ENCODE measurements at places on chromosomes 1 and 21.

- DNase-seq, result no peak
Measured at GRCh38 chr1:228334226-228334935, 72.3 kb downstream of the TRIM11 start.

DNA sequence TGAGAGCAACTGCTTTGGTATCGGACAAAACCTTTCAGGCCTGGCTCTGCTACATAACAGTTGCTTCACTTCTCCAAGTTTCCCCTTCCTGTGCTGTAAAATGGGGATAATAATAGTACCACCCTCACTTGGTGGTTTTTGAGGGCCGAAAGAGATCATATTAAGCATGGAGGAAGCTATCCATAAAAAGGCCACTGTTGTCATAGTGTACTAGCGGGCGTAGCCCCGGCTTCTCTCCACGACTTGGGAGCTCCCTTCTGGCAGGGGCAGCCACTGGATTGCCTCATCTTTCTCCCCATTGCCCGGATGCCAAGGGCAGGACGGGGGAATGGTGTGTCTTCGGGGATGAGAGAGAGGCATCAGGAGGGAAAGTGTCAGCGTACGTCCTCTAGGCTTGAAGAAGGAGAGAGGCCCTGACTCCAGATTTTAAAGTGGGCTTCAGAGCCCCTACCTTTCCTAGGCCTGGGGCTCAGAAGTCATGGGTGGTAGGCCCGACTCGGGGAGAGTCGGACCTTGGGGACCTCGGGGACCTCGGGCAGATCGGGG lies 548 bp upstream of the MFSD2A start:
- DNase-seq, result no peak

DNA sequence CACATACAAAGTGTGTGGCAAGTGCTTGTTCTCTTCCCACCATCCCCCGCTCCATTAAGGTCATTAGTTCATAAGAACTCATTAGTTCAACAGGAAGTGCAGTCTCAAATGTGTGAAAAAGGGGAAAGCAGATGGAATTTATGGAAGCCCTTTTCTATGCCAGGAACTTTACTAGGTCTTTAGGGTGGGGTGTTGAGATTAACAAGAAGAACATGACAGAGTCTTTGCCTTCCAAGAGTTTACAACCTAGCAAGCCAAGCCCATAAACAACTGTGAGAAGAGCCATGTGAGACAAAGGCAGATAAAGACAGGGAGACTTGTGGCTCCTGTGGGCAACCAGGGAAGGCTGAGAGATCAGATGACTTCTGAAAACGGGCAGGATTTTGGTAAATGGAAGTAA lies 21.4 kb downstream of the PLEKHA6 start:
- DNase-seq, result no peak

DNA sequence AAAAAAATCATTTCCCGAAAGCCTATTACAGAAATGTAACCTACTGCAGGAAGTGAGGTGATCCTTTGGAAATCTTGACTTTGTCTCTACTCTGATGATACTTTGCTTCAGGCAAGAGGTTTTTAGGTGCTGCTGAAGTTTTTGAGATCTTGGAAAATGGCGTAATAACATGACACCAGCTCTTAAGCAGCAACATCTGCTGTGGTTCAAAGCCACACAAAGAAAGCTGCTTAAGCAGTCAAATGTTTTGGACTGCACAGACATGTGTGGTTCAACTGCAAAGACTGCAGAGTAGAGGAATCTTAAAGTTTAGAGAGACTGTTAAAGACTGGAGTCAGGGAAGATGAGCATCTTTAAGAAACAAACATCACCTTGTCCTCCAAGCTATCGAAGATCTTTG lies 139.0 kb downstream of the RASAL2 start:
- DNase-seq, result no peak

DNA sequence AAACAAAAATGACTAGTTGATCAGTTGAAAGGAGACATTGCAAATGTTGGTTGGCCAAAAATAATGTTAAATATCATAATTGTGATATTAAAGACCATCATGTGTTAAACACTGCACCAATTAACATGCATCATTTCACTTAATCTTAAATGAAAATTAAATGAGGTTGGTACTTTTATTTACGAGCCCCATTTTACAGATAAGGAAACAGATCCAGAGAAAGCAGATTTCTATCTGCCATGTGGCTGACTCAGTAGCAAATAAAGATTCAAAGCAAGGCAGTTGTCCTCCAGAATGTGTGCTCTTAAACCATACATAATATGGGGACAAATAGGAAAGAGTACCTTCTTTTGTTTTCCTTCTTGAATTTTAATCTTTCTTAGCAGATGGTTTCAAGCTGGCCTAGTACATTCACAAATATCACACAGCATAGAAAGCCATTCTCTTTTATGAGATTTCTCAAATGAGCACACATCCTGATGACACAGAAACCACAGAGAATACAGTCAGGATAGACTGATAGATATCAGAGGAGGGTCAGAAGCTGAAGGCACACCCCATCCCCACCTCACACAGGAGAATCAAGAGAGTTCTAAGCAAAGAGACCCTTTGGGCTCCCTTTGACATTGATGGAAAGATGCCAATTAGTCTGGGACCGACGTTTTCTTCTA lies 647.9 kb upstream of the CAMK1G start:
- no peak for DNase-seq

DNA sequence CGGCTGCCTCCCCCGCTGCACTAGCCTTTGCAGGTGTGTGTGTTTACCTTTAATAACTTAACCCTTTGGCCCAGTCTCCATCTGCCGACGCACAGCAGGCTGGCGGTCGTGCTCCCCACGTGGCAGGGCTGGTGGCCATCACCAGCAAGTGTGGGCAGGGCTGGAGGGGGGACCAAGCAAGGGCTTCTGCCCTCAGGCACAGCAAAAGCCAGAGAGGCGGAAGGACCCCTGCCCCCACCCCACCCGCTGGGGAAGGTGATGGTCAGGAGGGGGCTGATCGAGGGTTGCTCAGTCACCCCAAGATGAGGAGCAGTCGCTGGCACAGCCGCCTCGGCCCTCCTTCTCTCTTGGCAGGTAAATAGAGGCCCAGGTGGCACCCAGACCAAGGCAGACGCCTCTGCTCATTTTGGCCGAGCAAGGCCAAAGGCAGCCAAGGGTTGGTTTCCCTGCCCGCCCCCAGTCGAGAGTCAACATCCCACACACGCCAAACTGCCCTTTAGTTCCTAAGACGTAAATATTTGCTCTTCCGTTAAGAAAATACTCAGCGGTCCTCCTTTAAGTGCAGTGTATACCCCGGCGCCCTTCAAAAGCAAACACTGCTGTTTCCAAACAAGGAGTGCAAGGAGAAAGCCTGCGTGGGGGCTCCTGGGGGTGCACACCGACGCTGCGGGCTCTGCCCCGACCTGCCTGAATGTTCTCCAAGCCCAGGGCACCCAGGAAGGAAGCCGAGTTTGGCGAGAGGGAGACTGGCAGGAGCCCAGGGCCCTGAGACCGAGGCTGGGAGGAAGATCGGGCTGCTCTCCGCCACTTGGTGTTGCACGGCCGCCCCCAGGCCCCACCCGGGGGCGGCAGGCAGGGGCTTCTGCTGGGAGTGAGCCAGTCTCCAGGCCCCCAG lies 82.7 kb downstream of the SIK1 start:
- no peak for DNase-seq

GRCh38 chr1:170095976-170096748 lies 21.7 kb upstream of the KIFAP3 start:
- peak; percentile 50 for DNase-seq

GRCh38 chr1:168801032-168801745 lies 72.2 kb upstream of the DPT start:
- DNase-seq, result no peak

GRCh38 chr1:19654886-19655717 lies 9.6 kb upstream of the HTR6 start:
- DNase-seq, result no peak

DNA sequence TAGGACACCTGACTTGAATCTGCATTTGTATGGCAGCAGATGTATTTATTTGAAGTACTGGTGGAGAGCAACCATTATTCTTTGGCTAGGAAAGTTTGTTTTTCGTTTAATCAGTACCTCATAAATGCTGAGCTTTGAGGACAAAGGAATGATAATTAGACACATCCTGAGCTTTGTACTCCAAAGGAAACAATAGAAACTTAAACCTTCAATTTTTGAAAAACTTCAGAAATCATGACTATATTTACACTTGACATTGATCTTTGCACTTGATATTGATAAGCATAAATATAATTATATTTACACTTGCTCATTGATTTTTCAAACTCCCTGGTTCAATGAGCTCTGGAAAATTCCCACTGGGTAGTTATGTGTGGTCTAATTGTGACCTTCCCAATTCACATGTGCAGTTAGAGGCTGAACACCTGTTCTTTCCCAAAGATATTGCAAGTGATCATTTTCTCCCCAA lies 10.7 kb downstream of the PATJ start:
- DNase-seq, result no peak

- DNase-seq, result no peak
Measured at GRCh38 chr21:20852866-20853265, 145.3 kb upstream of the NCAM2 start.

GRCh38 chr1:43975249-43975961 lies 645 bp downstream of the ATP6V0B start:
- DNase-seq, result no peak

DNA sequence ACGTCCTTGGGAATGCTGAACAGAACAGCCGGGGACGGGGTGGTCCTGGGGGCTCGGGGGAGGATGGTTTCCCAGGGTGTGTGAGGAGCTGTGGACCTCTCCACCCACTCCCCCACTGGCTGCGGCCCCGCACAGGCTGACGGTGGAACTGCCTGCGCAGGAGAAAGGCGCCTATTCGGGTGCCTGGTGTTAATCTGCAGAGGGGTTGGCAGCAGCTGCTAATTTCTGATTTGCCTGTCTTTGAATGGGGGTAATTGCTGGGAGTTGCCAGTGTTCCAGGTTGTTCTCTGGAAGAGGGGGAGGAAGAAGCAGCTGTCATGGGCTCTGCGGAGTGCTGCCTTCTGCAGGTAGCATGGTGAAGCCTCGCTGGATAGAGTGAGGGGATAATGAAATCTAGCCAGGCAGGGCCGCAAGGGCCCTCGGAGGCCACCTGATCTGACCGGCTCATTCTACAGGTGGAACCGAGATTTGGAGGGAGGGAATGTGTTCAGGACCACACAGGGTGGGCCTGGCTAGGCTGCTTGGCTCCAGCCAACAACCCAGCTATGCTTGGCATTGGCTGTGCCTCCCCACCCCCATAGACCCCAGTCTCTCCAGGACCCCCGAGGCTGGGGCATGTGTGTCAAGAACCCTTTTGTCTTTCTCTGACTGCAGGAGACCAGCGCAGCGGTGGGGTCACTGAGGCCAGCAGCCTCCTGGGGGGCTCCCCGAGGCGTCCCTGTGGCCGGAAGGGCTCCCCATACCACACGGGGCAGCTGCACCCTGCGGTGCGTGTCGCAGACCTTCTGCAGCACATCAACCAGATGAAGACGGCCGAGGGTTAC lies 67.1 kb downstream of the PTPRU start:
- DNase-seq, result no peak

GRCh38 chr1:78553859-78554258 lies 63.1 kb downstream of the PTGFR start:
- no peak for DNase-seq

- DNase-seq, result no peak
Measured at GRCh38 chr1:218462587-218462986, 117.5 kb downstream of the TGFB2 start.

- peak; percentile 47 for DNase-seq
Measured at GRCh38 chr1:50978144-50978851, 8.3 kb downstream of the CDKN2C start.

DNA sequence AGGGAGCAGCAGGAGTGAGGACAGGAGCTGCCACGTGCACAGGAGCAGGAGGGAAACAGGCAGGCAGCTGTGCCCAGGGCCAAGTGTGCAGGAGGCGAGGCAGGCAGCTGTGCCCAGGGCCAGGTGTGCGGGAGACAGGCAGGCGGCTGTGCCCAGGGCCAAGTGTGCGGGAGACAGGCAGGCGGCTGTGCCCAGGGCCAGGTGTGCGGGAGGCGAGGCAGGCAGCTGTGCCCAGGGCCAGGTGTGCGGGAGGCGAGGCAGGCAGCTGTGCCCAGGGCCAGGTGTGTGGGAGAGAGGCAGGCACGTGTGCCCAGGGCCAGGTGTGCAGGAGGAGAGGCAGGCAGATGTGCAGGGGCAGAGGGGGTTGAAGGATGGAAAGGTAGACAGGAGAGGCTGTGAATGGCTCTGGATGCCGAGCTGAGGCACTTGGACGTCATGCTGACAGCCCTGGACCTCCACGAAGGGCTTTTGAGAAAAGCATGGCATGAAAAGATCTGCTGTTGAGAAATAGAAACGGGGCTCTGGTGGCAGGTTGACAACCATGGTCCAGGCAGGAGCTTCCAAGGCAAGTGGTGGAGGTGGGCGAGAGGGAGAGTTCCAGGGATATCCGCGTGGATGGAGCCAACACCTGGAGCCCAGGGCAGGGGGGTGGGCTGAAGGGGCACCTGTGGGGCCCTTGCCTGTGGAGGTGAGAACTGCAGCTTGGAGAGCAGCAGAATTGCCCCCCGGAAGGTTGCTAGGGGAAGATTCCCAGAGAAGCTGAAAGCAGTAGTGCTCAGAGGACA lies 19.1 kb upstream of the NPHP4 start:
- DNase-seq, result no peak

- DNase-seq, result peak; percentile 24
Measured at GRCh38 chr1:41365772-41366454, 4.7 kb downstream of the FOXO6 start.

DNA sequence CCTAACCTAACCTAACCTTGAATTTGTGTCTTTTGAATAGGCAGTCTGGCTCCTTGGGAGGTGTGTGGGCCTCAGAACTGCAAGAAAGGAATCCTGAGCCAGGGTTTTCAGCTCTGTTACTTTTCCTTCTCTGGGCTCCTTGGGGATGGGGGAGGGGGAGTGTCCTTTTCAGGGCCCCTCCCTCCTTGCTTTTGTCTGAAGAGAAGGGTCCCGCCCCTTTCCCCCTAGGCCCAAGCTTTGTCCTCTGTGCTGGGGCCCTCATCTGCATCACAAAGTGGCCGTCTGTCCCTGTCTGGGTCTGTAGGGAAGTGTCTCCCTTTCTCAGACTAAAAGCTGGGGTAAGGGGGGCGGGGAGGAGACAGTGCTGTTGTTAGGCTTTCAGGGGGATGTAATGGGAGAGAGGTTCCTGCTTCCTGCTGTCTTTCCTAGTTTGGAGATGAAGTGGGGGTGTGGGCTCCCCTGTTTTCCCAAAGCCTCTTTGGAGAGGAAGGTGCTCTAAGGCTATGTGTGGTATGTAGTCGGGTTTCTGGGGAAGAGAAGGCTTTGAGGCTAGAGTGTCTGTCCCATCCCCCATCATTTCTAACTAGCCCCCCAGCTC lies 3.1 kb downstream of the AGO1 start:
- DNase-seq, result no peak

DNA sequence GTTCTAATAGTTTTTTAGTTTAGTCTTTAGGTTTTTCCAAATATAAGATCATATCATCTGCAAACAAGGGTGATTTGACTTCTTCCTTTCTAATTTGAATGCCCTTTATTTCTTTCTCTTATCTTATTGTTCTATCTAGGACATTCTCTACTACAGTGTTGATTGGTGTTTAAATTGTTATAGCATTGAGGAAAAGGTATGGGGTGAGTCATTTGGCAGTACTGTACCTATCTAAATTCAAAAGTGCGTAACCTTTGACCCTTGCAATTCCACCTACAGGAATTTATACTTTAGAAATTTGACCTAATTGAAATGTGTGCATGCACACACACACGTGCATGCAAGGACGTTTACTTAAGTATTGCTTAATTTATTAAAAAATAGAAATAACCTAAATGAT lies 78.3 kb downstream of the MAB21L3 start:
- DNase-seq, result no peak

All from NCI-H524 treated with DMSO at 0.1 percent for 48 hours (cell line).